ENCODE measurements at places on chromosomes 3 and 15.

- no peak for DNase-seq
These were observed 109.0 kb downstream of the CGGBP1 start for GRCh38 chr3:87949879-87950208.

GRCh38 chr15:75197062-75197630 lies 4.5 kb upstream of the C15orf39 start:
- DNase-seq = no peak

DNA sequence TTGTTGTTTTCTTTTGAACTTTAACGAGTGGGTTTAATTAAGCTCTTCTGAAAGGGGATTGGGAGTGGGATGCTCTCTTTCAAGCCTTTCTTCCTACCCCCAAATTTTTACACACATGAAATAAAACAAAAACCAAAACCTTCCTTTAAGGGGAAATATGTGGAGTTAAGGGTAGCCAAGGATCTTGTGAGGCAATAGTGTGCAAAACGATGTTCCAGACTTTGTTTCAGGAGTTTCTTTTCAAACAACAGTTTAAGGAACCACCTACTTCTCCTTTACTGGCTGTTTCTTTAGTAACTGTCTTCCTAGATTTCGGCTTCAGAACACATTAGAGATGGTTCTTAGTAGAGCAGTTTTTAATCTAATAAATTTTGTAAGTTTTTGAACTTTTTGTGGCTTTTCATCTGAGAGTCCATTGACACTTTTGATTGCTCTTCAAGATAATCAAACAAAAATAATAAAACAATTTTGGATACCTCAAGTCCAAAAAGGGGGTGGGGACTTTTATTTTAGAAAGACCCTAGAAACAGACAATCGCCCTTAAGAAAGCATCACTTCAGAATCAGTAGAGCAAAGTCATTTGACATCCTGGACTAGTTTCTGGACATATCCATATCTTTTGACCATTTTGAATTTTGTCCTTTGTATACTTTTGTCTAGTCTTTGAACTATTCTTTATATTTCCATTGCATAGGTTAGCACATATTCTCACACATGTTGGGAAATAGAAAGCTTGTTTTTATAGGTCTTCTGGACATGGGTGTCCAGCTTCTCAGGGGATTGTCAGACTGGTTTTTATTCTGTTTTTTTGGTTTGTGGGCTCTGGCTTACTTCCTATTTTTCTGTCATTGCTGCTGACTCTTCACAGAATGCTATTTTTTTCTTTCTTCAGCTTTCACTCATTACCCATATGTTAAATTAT lies 6.0 kb downstream of the DIPK2A start:
- DNase-seq = no peak

GRCh38 chr3:112730210-112730609 lies 89.3 kb upstream of the CCDC80 start:
- DNase-seq = no peak

- no peak for DNase-seq
These were observed 21.6 kb downstream of the B4GALT4 start for GRCh38 chr3:119219069-119219468.

DNA sequence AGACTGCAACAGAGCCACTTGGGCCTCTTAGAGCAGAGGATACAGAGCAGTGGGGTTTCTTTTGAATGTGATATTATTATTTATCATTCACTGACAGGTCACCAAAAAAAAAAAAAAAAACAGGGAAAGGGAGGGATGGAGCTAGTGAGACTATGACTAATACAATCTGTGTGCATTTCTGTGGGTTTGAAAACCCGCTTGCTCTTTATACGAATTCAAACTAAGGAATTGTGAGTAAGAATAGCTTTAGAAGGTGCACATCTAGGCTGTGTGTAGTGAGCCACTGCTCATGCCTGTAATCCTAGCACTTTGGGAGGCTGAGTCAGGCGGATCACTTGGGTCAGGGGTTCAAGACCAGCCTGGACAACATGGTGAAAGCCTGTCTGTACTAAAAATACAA lies 186.6 kb upstream of the MANF start:
- no peak for DNase-seq

DNA sequence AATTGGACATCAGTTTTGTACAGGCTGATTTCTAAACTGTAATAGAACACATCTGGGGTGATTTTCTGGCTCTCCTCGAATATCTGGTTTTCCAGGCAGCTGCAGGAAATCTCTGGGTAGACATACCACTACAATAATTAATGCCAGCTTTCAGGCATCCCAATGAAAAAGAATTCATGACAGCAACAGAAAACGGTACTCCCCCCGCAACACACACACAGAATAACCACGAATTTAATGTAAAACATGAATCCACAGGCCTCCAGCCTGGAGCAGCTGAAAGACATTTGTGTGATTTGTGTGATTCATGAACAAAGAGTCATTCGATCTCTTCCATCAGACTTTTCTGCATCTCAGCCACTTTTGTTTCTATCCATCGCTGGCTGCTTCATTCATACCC lies 262.2 kb downstream of the MAGI1 start:
- DNase-seq = no peak

DNA sequence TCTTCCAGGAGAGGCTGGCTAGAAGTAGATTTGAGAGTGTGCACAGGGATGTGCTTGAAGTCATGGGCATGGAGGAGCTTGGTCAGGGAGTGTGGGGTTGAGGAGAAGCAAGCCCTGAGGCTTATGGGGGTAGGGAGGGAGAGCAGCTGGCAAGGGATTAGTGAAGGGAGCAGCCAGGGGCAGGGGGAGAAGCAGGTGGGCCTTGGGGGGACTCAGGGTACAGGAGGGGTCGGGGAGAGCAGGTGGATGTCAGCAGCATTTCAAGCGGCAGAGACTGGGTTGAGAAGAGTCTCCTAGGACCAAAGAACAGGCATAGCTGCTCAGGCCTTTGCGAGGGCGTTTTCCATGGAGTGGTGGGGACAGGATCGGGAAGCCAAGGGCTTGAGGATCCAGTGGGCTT lies 3.4 kb upstream of the LMAN1L start:
- DNase-seq = no peak

GRCh38 chr3:168161696-168162095 lies 66.0 kb upstream of the GOLIM4 start:
- no peak for DNase-seq

DNA sequence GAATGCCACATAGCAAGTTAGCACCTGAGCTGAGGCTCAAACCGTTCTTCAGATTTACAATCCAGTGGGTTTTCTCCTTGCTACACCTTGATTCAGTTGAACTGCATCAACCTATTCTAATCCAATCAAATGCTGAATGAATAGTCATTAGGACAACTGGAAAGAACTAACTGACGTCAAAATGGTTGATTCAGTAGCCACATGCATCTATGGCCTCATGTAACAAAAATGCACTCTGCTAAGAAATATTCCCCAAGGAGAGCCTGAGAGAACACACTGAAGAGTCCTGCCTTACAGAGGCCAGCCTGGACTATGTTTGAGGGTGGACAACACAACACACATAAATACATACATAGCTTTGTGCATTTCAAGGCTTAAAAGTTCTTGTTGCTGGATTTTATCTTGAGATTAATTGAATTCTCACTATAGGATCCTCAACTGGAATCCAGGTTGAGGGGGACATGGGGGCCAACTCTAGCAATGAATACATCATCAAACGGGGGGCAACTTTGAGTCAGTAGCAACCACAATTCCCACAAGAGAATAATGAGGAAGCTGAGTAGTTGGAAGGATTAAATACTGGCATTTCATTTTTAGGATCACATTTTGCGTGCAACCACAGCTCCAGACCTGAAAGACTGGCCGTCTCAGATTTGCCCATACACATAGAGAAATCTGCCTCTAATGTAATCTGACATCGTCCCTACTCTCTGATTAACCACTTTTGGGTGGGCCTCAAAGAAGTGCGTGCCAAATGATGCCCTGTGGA lies 280.2 kb upstream of the ICE2 start:
- DNase-seq = no peak
